Right renal pelvis (tissue), 4 donors: ENCODE measurements at places on chromosomes 16 and 17. TPM values are rescaled to one million over a fixed set of nuclear protein-coding genes. Genes with fewer than 3 reads are reported as not detected.
A peak's percentile ranks its signal among the peaks of the same experiment; 100 is the strongest.

Gene PPL
- 34.6 TPM for polyA plus RNA-seq

DNA sequence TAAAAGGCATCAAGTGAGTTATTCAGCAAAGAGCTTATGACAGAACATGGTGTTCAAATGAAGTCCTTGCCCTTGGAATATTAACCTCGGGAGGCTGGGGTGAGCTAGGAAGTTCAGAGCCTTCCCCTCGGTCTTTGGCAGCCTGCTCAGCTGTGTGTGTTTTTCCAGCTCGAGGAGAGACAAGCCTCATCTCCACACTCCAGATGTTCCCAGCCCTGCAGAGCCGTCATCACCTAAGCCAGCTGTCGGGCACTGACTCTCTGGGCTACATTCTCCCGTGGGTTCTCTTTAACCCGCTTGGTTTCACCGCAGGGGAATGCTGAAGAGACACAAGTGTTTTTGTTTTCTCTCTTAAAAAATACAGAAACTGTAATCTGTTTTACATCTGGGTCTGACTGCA lies 47.1 kb downstream of the IRX3 start:
- DNase-seq = no peak

DNA sequence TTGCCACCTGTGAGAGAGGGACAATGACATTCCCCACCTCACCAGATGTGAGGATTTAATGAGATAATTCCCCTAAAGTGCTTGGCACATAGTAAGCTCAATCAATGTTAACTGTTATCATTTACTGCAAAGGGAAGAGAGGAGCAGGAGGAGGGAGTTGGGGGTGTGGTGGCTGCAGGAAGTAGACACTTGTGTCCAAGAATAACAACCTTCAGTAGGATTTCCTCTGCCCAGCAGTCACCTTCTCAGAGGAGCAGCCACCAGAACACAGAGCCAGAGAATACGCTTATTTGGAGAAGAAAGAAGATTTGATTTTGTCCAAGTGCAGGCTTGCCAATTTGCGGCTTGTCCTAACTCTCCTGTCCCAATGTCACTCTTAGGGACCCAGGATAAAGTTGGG lies 10.2 kb downstream of the CBX4 start:
- DNase-seq = no peak

DNA sequence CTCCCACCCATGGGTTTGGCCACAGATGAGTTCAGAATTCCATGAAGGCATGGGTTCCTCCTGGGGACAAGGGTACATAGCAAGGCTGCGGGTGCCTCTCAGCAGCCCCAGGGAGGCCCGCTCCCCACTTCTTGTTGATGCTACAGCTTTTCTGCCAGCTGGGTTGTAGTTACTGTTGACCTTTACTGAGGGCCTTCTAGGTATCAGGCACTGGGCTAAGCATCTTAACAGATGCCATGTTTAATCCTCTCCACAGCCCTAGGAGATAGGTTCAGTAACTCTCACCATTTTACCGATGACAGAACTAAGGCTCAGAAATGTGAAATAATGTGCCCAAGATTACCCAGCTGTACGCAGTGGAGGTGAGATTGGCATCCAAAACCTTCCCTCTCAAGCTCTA lies 54.3 kb upstream of the DLX4 start:
- DNase-seq = no peak

GRCh38 chr16:14202697-14203096 lies 131.6 kb downstream of the MRTFB start:
- no peak for DNase-seq

- peak; percentile 28 for DNase-seq
Observed at GRCh38 chr16:66127459-66128370, 238.8 kb upstream of the CDH5 start.

DNA sequence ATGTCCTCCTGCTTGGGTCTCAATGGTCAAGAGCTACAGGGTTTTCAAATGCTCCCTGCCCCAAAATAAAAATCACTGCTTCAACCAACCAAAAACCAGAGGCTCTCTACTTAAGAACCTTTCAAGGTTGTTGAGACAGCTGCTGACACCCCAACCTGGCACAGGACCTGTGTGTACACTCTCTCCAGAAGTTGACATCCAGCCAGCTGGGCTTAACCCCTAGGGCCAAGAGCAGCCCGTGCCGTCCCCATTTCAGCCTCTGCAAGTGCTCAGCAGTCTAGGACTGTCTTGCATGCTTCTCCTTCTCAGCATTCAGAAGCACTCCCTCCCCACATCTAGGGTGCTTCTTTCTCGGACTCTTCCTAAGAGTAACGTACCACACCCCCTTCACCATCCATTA lies 59.0 kb upstream of the TRAP1 start:
- DNase-seq = no peak

GRCh38 chr16:9527976-9528375 lies 436.5 kb downstream of the HAPSTR1 start:
- no peak for DNase-seq

Gene ZNF469
- 1.3 TPM for polyA plus RNA-seq

Gene ZSCAN10
- polyA plus RNA-seq = not detected

GRCh38 chr16:3879887-3880564 lies 487 bp downstream of the CREBBP start:
- peak; percentile 29 for DNase-seq

Gene TEX14
- polyA plus RNA-seq = 0.69 TPM

DNA sequence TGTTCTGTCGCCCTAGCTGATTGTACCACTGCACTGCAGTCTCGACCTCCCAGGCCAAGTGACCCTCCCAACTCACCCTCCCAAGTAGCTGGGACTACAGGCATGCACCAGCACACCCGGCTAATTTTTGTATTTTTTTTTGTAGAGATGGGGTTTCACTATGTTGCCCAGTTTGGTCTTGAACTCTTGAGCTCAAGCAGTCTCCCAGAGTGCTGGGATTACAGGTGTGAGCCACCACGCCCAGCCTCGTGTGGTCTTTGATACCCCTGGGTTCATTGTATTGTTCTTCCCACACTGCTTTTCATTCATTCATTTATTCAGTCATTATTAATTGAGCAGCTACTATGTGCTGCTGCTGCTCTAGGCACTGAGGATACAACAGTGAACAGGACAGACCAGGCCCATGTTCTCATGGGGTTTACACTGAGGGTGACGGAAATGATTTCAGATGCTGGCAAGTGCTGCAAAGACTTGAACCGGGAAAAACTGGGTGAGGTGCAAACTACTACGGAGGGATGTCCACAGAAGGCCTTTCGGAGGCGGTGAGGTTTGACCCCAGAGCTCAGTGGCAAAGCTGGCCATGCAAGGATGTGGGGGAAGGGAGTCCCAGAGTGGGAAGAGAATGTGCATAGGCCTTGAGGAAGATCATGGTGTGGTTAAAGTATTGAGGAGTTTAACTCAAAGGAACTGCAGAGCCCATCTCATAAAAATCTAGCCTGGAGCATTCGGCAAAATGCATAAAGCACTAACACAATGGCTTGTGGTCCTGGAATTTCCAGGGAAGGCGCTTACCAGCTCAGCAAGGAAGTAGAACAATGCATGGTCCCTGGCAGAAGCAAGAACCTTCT lies 10.9 kb downstream of the ABCC1 start:
- DNase-seq = no peak

DNA sequence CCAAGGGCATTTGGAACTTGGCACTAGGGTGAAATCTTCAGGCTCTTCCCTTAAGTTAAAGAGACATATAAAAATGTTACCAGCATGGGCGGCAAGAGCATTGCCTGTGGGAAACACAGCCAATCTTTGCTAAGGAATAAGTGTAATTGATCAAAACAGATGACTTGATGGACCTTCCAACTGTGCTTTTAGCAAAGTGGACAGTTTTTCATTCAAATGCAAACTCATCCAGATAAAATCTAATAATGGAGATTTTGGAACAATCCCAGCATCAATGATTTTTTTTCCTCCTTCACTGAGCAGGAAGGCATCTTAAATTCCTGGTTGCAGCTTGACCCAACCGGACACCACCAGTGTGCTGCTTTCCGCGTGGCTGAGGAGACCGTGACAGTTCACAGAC lies 42.9 kb upstream of the BHLHA9 start:
- no peak for DNase-seq

- DNase-seq = no peak
Observed at GRCh38 chr17:1485423-1486376, 6.8 kb downstream of the MYO1C start.

GRCh38 chr16:85303354-85303883 lies 191.1 kb upstream of the CIBAR2 start:
- no peak for DNase-seq

- DNase-seq = peak; percentile 29
Observed at GRCh38 chr16:67936124-67936879, at the start of gene PSMB10. Gene PSMB10 (minus strand): TSS chr16:67936850. CDS start chr16:67936749, 101 bp downstream.

Gene DNAH9
- polyA plus RNA-seq = 5.3 TPM
